Stimulated activated CD8-positive, alpha-beta memory T cell treated with anti-CD3 and anti-CD28 coated beads, Interleukin-4, amount 100 ng/mL, for 4 hours (primary cell): ENCODE measurements at places on chromosomes 3 and 15.

DNA sequence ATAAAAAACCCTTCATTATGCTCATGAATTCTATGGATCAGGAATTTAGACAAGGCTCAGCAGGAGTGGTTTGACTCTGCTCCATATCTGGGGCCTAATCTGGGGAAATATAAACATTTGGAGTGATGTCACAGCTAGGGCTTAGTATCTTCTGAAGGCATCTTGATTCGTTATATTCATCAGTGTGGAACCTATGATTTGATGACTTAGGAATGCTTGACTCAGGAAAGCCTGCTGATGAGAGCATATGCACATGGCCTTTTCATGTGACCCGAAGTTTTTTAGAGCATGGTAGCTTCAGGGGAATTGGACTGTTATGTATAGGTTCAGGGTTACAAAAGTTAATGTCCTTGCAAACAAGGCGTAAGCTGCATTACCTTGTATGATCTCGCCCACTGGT is 184.9 kb upstream of the LRRC3B start:
- DNase-seq = no peak

DNA sequence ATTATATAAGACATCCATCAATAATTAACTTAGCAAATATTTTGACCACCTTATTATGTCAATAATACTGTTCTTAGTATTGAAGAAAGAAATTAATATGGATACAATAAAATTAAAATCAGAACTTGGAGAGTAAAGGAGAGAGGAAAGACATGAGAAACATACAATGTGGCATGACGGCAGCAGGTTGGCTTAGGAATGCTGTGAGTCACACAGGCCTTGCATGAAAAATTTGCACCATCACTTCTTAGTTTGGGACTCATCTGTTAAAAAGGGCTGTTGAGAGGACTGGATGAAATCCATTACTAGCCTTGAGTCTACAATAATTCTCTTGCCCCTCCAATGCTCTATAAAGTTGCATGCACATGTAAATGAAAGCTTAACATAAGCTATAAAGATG is 880.8 kb downstream of the ROBO1 start:
- DNase-seq = no peak

DNA sequence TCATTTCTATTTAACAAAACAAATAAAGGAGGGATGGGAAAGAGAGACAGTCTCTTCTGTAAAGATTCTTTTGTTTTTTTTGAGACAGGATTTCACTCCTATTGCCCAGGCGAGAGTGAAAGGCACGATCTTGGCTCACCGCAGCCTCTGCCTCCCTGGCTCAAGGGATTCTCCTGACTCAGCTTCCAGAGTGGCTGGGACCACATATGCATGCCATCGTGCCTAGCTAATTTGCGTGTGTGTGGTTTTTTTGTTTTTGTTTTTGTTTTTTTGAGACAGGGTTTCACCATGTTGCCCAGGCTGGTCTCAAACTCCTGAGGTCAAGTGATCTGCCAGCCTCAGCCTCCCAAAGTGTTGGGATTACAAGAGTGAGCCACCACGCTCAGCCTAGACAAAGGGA is 23.3 kb downstream of the STAG1 start:
- no peak for DNase-seq

DNA sequence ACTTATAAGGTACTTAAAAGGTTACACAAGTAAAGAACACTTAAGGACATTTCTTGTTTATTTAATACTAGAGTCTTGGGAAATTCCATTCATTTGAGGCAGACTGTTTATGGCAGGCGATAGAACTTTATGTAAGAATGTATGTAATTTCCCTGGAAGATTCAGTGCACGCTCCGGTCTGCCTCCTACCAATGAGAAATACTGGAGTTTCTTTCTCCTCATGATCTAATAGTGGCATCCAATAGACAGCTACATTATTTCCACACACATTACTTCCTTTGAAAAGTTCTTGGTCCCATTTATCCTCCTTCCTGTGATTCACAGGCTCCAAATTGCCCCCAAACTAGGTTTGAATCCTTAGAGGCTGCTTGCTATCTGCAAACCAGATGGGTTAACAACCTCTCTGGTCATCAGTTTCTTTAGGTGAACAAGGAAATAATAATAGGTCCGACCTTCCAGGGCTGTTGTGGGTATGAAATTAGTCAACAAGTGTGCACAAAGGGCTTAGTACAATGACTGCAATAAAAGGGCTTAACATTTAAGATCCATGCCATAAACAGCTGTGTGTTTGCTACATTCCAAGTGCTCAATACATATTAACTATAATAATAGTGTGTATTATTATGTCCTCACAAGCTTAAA is 30.7 kb downstream of the EIF4E3 start:
- DNase-seq = no peak
